ENCODE measurements at places on chromosomes 5 and 9. TPM values are rescaled to one million over a fixed set of nuclear protein-coding genes. Genes with fewer than 3 reads are reported as not detected.

The DNAI1 gene
- total RNA-seq, result not detected

The ENHO gene
- total RNA-seq, result 0.39 TPM

The IL3 gene
- total RNA-seq, result 71.9 TPM

The SNX24 gene
- 4.4 TPM for total RNA-seq

DNA sequence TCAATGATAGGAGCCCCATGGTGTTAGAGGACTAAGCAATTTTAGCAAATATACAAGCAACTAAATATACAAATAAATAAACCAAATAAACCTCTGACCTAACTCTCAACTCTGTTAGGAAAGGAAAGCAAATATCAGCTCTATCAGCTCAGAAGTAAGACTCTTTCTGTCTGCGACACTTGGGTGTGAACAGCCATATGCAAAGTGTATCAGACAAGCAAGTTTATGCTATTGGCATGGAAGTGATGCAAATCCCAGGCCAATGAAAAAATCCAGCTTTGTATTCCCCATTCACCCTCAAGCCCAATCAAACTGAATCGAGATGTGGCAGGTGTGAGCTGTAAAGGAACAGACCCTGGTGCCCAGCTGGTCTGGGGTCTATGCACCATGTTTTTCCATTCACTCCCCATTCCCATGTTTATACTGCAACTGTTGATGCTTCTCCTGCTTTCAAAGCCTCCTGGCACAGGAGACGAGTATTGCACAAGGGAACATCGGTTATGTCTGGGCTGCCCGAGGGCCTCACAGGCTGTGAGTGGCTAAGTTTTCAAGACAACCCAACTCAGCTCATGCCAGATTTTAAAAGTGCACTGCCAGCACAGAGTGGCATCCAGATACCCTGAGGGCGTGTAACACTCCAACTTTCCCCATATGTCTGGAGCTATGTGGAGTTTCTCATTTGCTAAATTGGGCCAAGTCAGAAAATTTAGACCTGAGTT, 73.1 kb downstream of the FEM1C start:
- no peaks in the 10 kb centered on the region for H3K4me1 ChIP-seq
- H3K36me3 ChIP-seq, result no peaks in the 10 kb centered on the region
- no peak for DNase-seq
- no peaks in the 10 kb centered on the region for H3K27me3 ChIP-seq
- no peak overlapping the region for H3K4me3 ChIP-seq

DNA sequence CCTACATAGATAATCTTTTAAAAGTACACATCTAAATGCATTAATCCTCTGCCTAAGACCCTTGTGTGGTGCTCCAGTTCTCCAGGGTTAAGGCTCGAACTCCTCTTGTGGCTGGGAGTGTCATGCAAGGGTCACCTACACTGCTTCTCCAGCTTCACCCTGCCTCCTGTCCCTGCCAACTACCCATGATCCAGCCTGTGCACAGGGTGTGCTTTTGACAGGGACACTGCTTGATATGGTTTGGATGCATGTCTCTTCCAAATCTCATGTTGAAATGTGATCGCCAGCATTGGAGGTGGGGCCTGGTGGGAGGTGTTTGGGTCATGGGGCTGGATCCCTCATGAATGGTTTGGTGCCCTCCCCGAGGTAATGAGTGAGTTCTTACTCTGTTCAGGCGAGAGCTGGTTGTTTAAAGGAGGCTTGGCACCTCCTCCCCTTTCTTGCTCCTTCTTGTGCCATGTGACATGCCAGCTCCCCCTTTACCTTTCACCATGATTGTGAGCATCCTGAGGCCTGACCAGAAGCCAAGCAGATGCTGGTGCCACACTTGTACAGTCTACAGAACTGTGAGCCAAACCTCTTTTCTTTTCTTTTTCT, 48.5 kb downstream of the SLC22A5 start:
- H3K36me3 ChIP-seq, result peaks cover 4% of the 10 kb centered on the region
- peaks cover 96% of the 10 kb centered on the region for H3K4me1 ChIP-seq
- no peaks in the 10 kb centered on the region for H3K27me3 ChIP-seq
- no peak overlapping the region for H3K4me3 ChIP-seq

- H3K4me1 ChIP-seq, result no peaks in the 10 kb centered on the region
- H3K36me3 ChIP-seq, result peaks cover 17% of the 10 kb centered on the region
- H3K27me3 ChIP-seq, result no peaks in the 10 kb centered on the region
Observed at GRCh38 chr5:43616535-43616934, 13.6 kb downstream of the NNT start.

GRCh38 chr5:154595662-154596061, 117.6 kb upstream of the HAND1 start:
- DNase-seq, result no peak
- H3K27me3 ChIP-seq, result peaks cover 5% of the 10 kb centered on the region
- no peak overlapping the region for H3K27ac ChIP-seq
- H3K4me1 ChIP-seq, result no peaks in the 10 kb centered on the region

- no peak for DNase-seq
- H3K4me3 ChIP-seq, result no peak overlapping the region
- H3K27ac ChIP-seq, result no peak overlapping the region
- H3K27me3 ChIP-seq, result no peaks in the 10 kb centered on the region
- H3K4me1 ChIP-seq, result no peaks in the 10 kb centered on the region
Observed at GRCh38 chr9:117134826-117135500, 279.9 kb downstream of the ASTN2 start.

- DNase-seq, result no peak
- no peak overlapping the region for H3K27ac ChIP-seq
- peaks cover 6% of the 10 kb centered on the region for H3K4me1 ChIP-seq
- H3K4me3 ChIP-seq, result no peak overlapping the region
Observed at GRCh38 chr9:114619191-114619761, 8.2 kb downstream of the TMEM268 start.

- H3K36me3 ChIP-seq, result no peaks in the 10 kb centered on the region
- no peak overlapping the region for H3K27ac ChIP-seq
- peaks cover under 1% of the 10 kb centered on the region for H3K4me1 ChIP-seq
- no peak for DNase-seq
- H3K27me3 ChIP-seq, result no peaks in the 10 kb centered on the region
Observed at GRCh38 chr9:70607329-70607728, 192.9 kb upstream of the KLF9 start.

DNA sequence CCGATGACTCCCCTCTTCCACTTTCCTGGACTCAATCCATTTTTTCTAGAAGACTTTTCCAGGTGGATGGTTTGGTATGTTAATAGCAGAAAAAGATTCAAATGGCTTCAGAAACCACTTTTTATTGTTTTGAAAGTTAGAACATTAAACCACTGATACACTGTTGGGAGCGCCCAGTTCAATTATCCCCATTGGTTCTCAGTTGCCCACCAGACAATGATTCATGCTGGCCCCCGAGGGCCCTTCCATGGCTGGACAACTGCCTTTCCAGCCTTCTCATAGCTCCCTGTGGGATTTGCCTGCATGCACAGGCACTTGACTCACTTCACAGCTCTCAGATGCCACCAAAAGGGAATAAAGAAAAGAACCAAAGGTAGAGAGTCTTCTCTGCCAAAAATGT, 21.3 kb upstream of the ANKRD34B start:
- no peak overlapping the region for H3K4me3 ChIP-seq
- no peak for DNase-seq
- H3K27ac ChIP-seq, result no peak overlapping the region
- H3K36me3 ChIP-seq, result no peaks in the 10 kb centered on the region
- H3K27me3 ChIP-seq, result no peaks in the 10 kb centered on the region

Data from CD8-positive, alpha-beta memory T cell (primary cell).